ENCODE measurements at places on chromosomes 7 and 10. TPM values are rescaled to one million over a fixed set of nuclear protein-coding genes. Genes with fewer than 3 reads are reported as not detected.

The OR6B1 gene
- total RNA-seq = not detected

The ASZ1 gene
- total RNA-seq = not detected

DNA sequence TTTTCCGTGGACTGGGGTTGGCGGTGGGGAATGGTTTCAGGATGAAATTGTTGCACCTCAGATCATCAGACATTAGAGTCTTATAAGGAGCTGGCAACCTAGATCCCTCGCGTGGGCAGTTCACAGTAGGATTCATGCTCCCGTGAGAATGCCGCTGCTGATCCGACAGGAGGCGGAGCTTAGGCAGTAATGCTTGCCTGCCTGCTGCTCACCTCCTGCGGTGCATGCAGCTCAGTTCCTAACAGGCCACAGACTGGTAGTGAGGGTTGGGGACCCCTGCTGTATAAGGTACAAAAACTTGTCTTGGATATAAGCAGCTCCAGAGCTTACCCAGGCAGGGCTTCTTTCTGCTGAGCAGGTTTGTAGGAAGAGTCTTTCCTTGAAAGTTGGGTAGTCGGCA lies 53.9 kb downstream of the SHH start:
- no peak for DNase-seq

- DNase-seq = no peak
Measured at GRCh38 chr7:17699696-17700095, 240.6 kb downstream of the SNX13 start.
